ENCODE measurements at places on chromosomes 4 and X. TPM values are rescaled to one million over a fixed set of nuclear protein-coding genes. Genes with fewer than 3 reads are reported as not detected.

- DNase-seq = no peak
Observed at GRCh38 chr4:128249787-128250668, 37.6 kb downstream of the PGRMC2 start.

GRCh38 chr4:74133786-74134499 lies 24.0 kb upstream of the MTHFD2L start:
- DNase-seq = peak; percentile 83

DNA sequence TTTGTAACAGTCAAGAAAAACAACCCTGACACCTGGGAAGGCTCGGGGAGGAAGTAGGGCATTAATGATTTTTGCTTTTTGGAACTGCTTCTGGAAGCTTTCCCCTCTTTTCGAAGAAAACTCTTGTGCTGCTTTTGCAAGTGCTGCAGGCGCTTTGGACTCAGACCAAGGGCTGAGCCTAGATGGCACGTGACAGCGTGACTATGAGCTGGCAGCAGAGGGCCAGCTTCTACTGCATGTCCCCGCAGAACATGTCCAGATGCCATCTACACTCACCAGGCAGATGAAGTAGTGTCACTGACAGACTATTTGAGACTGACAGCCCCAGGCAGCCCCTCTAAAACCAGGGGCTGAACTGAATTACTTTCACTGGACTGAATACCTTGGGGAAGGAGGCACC lies 6.2 kb downstream of the NR0B1 start:
- DNase-seq = peak; percentile 34

The XAGE2 gene
- not detected for total RNA-seq

- DNase-seq = no peak
Observed at GRCh38 chr4:94852616-94853015, 94.9 kb downstream of the BMPR1B start.

The TRIM61 gene
- 12.3 TPM for total RNA-seq

All from umbilical cord (tissue), 2 donors.